ENCODE measurements at places on chromosomes 2 and 18.

GRCh38 chr2:201642086-201642578 lies 1.2 kb downstream of the TMEM237 start:
- no peak for DNase-seq

- no peak for DNase-seq
Measured at GRCh38 chr2:181046833-181047232, 66.4 kb downstream of the UBE2E3 start.

GRCh38 chr2:180003073-180003472 lies 4.0 kb downstream of the CWC22 start:
- no peak for DNase-seq

DNA sequence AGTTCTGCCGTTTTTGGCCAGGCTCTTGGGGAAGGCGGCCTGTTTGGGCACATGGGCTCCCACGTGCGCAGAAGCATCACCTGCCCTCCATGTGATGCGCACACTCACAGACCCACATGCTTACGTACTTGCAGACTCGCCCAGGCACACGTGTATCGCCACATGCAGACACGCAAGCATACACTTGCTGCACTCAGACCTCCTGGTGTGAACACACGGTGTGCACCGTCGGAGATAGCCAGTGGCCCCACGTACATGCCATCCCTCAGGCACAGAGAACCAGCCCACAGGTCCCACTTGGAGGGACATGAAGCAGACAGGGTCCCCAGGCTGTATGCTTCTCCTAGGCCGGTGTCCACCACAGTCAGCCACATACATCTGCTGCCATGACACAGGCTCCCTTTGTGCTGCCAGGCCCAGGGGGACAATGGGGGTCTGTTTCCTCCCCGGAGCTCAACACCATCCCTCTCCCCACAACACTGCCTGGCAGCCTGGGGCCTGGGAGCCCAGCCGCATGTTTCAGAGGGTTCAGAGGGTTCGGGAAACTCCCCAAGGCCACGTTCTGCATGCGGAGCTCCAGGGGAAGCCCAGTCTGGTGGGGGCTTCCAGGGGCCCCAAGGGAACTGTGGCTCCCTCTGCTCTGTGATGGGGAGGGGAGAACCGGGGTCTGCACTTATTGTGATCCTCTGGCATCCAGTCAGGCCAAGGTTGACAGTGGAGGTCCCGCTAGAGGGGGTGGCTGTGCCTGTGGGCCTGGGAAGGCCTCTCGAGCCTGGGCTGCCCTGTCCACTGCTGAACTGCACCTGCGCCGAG lies 208.1 kb upstream of the HAAO start:
- peak; percentile 38 for DNase-seq

- DNase-seq, result no peak
Measured at GRCh38 chr2:149739883-149740265, 152.3 kb upstream of the MMADHC start.

GRCh38 chr18:65567372-65567771 lies 183.4 kb upstream of the CDH7 start:
- no peak for DNase-seq

DNA sequence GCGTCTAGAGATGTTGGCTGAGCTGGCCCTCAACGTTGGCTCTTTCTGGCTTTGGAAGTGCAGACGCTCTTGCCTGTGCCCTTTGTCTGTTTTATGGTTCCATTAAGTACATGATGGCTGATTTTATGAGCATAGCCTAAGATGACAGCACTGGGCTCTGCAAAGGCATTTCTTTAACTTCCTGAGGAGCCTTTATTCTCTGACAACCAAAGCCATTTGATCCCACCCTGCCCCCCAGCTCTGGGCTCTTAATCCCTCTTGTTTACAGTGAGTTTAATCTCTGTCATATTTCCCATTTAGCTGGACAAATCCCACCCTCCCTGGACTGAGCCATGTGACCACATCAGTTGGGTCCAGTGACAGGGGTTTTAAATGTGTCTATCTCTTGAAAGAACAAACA lies 195.9 kb downstream of the ACKR3 start:
- DNase-seq, result no peak

GRCh38 chr2:211867845-211868451 lies 670.7 kb downstream of the ERBB4 start:
- DNase-seq, result no peak

DNA sequence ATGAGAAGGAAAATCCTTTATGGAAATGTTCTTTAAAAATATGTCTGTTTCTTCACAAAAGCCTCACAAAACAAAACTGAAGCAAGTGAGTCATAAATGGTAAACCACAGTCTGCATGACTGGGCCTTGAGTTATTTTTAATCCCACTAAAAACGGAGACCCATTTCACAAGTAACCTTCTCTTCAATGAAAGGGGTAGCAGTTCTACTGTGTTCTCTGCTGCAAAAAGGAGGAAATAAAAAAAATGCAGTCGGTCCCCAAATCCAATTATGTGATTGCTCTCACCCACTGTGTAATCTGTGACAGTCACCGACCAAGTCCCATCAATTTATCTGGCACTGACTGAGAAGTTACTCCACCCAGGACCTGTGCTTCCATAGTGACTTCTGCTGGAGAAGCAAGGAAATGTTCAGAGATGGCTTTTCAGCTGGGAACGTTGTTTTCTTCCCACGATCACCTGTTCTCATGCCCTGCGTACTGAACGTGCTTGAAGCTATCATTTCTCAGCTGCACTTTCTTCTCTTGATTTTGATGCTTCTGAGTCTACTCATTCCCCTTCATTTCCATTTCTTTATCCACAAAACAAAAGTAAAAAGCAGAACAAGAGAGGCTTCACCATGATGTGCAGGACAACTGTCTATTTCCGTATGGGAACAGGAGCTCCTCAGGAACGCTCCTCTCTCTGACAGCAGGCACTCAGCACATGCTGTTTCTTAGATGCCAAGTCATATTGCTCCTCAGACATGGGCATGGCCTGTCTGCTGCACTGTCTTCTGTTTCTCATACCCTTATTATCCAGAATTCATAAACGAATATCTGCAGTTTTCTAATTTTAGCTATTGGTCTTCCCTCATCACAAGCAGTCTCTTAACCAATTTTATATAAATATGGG lies 80.0 kb upstream of the TMEM200C start:
- DNase-seq, result no peak

- no peak for DNase-seq
Measured at GRCh38 chr2:763766-764525, 86.7 kb upstream of the TMEM18 start.

DNA sequence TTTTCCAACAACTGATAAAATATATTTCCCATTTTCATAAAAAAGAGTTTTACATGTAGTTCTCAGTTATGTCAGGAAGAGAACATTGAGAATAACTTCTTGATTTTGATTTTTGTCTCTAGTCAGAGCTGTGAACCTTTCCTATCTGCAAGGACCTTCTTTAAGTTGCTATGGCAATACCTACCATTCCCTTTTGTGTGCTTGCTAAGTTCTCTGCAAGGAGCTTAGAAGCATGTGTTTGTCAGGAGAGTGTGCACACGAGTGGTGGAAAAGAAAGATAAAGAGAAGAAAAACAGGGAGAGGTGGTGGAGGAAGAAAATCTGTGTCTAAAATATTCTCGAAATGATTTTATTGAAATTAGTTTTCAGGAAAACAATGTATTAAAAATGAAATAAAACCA lies 140.3 kb upstream of the SLC8A1 start:
- no peak for DNase-seq

- no peak for DNase-seq
Measured at GRCh38 chr2:219661955-219662395, 34.5 kb downstream of the SLC4A3 start.

DNA sequence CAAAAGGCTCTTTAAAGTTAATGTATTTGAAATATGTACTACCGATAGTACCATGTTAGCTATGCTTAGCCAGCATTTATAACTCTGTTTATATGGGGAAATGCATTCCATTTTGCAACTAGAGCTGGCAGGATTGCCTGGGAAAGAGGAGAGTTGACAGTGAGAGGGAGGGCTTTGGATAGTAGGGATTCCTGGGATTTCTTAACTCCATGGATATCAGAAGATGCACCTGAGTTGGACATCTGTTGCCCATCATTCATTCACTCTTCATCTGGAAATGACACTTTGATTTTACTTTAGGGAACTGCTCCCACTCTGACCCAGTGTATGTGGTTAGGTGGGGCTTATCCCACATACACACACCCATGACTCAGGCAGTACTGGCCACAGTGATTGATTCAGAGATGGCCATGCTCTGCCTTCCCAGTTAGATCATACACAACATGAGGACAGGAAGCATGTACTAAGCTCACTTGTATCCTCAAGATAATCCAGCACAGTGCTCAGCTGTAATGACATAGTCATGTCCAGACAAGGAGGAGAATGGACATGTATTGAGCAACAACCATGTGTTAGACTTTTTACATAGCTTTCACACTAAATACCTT lies 248.8 kb downstream of the MREG start:
- DNase-seq, result no peak

DNA sequence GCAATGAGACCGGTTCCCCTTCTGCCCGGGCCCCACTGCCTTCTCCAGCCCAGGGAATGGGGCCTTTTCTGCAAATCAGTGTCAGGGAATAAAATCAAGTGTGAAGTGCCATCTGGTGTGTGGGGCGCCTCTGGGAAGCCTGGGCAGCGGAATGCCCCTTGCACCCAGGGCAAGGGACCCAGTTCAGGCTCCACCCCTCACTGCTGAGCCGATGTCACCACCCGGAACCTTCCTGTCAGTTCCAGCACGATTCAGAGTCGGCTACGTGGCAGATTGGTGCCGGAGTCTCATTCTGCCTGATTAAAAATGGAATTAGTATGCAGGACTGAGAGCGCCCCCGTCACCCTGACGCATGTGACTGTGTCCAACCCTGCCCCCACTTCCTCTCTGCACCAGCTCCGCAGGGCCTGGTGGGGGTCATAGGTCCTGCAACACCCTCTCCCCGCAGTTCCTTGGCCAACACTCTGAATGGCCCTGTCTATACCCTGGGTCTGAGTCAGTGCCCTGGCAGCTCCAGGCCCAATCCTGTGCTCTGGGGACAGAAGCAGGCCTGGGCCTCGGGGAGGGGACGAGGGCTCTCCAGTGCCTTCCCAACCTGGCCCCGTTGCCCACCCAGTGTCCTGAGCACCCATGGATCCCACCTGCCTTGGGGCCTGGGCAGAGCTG lies 8.2 kb upstream of the ALPI start:
- no peak for DNase-seq

DNA sequence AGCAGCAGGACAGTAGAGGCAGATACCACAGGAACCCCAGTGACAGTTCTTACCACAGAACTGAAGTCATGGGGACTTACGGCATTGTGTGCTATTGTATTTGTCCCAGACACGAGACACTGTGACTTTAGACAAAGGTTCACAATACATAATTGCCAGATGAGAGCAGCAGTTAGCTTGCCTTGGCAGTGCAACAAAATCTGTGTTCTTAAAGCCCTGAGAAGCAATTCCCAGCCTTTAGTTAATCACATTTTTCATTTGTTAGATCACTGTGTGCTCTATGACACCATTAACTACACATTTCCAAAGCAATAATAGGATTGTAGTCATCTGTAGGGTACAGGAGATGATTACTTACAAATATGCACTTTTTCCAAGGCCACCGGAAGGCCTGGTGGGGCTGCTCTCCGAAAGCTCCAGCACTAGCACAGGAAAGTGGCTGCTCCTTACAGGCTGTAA lies 97.5 kb upstream of the LDLRAD4 start:
- DNase-seq, result no peak

- no peak for DNase-seq
Measured at GRCh38 chr2:86464652-86465051, 23.5 kb downstream of the KDM3A start.

DNA sequence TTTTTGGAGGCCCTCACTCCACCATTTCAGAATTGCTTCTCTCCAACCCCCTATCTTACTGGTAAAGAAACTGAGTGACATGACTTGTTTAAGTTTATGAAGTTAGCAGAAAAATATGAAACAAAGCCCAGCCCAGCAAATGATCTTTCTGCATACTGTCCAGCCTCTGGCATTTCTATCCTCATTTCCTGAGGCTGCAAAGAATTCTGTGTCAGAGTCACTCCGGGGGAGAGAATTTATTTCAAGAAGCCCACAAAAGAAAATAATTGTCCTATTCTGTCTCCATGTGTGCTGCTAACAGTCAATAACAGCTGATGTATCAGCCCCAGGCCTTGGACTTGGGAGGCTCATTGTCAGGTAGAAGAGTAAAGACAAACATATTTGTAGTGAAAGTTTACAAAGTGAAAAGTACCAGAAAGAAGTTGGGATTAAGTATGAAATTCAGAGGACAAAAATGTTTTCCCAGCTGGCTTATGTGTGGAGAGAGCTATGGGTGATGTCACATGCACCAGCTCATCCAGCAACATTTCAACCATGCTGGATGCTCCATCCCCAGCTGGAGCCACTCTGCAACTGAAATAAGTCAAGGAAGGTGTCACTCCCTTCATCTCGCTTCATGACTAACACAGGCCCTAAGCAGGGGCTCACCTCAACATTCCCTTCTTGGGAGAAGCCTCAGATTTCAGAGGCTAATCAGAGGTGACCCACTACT lies 42.3 kb downstream of the TRABD2A start:
- no peak for DNase-seq

DNA sequence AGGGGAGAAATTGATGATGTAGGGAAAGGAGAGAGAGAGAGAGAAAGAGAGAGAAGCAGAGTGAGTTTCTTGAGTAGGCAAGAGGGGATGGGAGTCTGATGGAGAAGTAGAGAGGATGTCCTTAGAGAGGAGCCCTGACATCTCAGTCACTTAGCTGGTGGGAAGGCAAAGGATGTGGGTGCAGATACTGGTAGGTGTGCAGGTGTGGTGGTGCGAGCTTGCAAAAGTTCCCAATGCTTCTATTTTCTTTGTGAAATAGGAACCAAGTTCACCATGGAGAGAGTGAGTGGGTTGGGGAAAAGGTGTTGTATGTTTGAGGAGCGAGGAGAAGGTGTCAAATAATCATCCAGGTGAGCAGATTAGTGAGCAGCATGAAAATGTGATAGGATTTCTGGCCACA lies 26.5 kb upstream of the POLE4 start:
- DNase-seq, result no peak

GRCh38 chr2:220228310-220229006 lies 601.0 kb downstream of the SLC4A3 start:
- DNase-seq, result no peak

GRCh38 chr18:24400587-24400986 lies 3.0 kb upstream of the OSBPL1A start:
- no peak for DNase-seq

DNA sequence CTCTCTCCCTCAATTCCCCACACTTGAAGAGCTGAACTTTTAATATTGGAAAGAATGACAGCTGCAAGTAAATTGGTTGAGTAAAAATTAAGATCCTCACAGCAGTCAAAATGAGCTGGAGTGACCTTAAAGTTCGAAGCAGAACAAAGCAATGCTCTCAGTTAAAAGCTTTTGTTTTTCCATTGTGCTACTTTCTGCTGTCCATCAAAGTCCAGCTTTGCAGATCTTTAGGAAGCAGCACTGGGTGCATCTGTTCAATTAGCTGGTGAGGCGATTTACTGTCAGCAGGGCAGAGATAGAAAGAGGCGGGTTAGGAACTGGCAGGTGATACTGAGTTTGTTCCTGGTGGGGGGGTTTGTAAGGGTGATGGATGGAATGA lies 834.8 kb downstream of the CPS1 start:
- no peak for DNase-seq

GRCh38 chr2:42106257-42106816 lies 58.5 kb downstream of the PKDCC start:
- no peak for DNase-seq

- no peak for DNase-seq
Measured at GRCh38 chr2:109663721-109664120, 49.6 kb downstream of the SOWAHC start.
